ENCODE measurements at places on chromosomes 11 and 22.
A peak's percentile ranks its signal among the peaks of the same experiment; 100 is the strongest.

DNA sequence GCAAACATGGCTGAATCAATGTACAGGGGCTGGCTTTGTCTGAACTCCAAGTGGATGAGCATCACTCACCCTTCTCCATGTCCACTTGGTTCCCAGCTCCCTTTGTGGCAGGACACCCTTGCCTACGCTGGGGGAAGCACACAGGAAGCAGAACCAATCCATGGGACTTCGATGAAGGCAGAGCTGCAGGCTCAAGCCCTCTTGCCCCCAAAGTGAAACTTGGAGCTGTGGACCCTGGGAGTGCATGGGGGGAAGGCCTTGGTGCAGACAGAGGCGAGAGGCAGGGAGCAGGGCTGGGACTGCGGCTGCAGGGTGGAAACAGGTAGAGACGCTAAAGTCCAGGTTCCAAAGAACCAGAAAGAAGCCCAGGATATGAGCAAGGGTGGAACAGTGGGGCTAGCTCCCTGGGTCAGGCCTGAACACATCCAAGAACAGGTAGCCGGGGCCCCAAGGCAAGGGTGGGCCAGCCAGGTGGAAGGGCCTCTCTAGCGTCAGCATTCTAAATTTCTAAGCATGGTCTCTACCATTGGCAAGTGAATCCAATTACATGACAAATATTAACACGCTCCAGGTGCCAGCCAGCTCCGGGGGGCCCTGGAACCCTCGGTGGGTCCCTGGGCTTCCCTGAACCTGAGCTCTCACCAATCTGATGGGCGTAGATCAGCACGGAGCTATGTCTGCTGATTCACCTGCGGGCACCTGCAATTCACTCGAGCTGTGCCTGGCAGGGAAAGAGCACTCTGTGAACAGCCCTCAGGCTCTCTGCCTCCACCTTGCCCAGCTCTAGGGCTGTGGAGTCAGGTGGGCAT is 532.8 kb downstream of the BRD1 start:
- no peak for DNase-seq

GRCh38 chr11:44868455-44869421 is 81.9 kb downstream of the TP53I11 start:
- DNase-seq = no peak

- DNase-seq = no peak
These were observed 43.8 kb upstream of the JAM3 start for GRCh38 chr11:134025082-134025429.

DNA sequence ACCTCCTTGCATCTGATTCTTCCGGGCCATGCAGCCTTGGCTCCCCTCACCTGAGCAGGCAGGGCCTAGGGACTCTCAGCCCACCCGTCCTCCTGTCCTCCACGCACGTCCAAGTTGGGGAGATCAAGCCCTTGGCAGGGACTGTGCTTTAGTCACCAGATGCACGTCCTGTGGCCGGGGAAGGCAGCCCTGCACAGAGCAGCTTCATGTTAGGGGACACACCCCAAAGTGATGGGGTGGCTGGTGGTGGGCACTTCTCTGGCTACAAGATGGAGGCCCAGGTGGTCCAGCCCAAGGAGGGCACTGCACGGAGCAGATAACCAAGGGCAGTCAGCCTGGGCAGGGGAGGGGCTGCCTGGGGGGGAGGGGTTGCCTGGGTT is 1.2 kb downstream of the MUC5B start:
- no peak for DNase-seq

- DNase-seq = no peak
These were observed 15.9 kb upstream of the NFRKB start for GRCh38 chr11:129911298-129911697.

- DNase-seq = no peak
These were observed 864.3 kb downstream of the TBC1D22A start for GRCh38 chr22:47626428-47627390.

GRCh38 chr11:19478891-19479290 is 233.7 kb upstream of the NAV2 start:
- DNase-seq = no peak

DNA sequence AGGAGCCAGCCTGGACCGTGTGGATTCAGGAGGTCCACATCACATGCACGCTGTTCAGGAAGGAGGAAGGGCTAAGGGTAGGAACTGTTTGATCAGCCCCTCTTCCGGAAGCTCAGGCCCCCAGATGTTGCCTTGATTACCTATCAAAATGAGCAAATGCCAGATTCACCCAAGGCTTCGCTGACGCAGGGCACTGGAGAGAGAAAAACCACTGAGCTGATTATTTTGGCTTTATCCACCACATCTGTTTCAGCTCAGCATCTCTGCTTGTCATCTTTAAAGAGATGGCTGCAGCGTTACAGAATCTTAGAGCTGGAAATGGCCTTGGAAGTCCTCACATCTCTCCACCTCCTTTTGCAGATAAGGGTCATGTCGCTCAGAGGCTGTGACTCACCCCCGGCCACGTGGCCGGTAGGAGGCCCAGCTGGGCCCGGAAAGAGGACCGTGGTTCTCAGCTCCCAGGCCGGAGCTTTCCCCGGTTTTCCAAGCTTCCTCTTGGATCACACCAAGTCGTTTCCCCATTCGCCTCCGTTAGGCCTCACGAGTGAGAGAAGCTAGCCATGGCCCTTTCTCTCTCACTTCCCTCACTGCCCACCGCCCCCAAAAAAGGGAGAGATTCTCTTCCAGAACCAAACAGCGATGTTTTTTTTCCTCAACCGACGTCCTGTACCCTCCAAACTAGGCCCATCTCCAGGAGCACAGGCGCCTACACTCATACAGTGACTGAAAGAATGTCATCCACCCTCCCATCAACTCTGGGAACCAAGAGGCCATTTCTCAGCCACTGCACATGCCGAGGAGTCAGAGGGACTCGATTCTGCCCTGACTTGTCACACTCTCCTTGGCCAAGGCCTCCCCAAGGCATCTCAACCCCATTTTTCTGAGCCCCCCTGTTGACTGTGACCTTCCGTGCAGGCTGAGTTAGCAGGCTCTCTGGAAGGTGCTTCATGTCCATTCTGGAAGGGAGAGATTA is 37.6 kb downstream of the LIF start:
- no peak for DNase-seq

- DNase-seq = peak; percentile 68
These were observed 77.3 kb downstream of the SCN3B start for GRCh38 chr11:123577081-123577598.

DNA sequence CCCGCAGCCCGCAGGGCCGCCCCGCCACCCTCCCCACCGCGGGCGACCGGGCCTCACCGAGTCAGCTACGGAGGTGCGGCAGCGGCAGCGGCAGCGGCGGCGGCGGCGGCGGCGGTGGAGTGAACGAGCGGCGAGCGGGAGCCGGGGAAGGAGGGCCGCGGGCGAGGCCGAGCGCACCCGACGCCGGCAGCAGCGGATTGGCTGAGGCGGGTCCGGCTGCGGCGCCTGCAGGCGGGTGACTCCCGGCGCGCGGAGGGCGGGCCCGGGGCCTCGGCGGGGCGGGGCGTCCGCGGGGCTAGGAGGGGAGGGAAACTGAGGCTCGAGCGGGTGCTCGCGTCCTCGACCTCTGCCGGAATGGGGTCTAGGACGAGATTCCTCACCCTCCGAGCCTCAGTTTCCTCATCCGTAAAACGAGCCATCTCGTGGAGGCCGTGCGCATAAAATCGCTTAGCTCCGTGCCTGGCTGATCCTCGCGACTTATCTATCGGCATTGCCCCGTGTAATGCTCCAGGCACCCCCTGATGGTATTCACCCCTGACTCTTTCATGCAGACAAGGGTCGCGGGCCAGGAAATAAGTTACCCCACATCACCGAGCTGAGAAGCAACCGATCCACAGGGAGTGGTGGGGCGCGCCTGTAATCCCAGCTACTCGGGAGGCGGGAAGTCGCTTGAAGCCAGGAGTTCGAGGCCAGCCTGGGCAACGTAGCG is at the start of gene CPT1A:
CPT1A (minus strand) TSS at position 199 of the 709 bp plus-strand sequence. CDS start 26,442 bp downstream, outside the sequence.
- peak; percentile 77 for DNase-seq

DNA sequence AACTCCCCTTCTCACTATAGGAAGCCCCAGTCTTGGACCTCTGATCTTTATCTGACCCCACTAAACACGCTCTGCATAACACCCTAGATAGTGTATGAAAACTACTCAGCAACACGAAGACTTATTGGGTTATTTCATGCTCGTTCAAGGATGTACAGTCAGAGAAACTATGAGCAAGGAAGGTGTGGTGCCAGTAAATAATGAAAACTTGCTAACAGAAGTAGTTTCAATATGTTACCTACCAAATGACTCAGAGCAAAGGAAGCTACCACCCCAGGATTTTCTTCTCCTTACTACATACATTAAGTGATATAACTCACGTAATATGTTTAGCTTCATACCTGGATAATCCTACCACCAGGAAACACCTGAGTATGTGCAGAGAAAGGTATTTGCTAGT is 25.9 kb upstream of the LYVE1 start:
- no peak for DNase-seq

DNA sequence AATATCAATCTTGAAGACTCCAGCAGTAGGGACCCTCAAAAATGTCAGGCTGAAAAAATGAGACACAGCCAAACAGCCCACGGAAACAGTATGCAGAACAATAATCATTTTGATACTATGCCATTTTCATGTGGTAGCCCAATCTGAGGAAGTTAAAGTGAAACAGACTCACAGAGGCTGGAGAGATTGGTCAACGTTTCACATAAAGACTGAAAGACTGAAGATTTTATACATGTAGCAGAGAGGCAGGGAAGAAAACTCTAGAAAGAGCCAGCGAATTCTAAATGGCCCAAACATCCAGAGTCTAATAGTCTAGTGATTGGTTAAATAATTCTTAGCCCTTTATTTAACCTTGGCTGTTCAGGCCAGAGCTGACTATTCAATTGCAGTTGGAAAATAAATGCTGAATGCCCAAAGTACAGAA is 49.4 kb downstream of the MAML2 start:
- DNase-seq = peak; percentile 72

DNA sequence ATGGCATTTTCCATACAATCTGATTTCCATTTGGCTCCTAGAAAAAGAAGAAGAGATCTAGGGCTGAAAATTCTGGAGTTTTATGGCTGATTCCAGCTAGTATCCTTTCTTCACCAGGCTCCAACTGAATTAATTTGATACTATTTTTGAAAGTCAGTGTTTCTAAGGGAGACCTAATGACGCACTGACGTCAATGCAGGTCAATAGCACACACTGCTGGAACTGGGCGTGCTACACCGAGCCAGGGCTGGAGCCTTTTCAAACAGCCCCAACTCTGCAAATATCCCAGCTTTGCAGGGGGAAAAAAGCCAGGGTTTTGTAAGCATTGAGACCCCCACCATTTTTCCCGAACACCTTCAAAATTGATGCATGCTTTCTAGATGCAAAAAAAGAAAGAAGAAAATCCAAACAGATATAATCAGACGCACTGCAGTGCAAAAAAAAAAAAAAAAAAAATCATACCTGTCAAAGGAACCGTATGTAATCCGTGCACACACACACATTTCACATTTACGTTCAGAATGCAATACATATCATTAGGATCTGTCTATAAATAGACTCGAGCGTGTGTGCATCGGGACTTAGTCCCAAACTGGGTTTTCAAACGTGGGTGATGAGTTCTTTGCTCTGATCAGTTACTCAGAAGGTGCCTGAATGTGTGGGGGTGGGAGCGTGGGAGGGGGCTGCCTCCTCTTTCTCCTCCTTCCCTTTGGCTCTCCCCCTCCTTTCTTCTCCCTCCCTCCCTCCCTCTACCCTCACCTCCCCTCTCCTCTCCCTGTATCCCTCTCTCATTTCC is 124.5 kb upstream of the HSD17B12 start:
- DNase-seq = no peak

DNA sequence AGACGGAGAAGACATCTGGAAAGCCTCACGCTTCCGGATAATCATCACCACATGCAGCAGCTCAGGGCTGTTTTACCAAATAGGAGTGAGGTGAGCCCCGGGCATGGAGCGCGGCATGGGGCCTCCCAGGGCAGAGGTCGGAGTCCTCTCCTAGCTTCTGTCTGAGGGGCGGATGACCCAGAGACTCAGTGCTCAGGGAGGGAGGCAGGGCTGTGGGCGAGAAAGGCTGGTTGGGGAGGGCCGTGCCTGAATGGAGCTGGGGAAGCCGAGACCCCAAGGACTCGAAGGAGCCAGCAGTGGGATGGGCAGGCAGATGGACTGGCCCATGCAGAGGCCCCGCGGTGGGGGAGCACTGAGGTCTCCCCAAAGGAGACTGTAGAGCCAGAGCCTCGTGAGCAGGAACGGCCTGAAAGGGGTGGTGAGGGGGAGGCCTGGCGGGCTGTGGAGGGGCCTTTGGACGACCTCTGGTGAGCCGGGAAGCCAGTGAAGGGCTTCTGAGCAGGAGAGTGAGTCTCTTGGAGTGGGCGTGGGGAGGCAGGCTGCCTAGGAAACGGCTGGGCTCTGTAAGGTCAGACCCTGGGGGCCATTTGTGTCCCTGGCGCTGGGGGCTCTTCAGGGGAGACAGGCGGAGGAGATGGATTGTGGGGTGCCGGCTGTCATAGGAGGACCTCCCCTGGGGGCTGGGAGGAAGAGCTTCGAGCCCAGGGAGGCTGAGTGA is 24.7 kb upstream of the PANX2 start:
- DNase-seq = no peak

DNA sequence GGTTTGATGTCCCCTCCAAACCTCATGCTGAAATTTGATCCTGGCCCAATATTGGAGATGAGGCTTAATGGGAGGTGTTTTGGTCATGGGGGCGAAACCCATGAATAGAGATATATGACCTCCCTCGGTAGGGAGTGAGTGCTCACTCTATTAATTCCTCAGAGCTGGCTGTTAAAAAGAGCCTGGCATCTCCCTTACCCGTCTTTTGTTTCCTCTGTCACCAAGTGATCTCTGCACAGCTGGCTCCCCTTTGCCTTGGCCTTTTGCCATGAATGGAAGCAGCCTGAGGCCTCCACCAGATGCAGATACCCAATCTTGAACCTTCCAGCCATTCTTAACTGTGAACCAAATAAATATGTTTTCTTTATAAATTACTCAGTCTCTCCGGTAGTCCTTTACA is 4.5 kb upstream of the CCDC81 start:
- no peak for DNase-seq

- DNase-seq = no peak
These were observed 1.6 kb downstream of the DEAF1 start for GRCh38 chr11:693415-693831.

DNA sequence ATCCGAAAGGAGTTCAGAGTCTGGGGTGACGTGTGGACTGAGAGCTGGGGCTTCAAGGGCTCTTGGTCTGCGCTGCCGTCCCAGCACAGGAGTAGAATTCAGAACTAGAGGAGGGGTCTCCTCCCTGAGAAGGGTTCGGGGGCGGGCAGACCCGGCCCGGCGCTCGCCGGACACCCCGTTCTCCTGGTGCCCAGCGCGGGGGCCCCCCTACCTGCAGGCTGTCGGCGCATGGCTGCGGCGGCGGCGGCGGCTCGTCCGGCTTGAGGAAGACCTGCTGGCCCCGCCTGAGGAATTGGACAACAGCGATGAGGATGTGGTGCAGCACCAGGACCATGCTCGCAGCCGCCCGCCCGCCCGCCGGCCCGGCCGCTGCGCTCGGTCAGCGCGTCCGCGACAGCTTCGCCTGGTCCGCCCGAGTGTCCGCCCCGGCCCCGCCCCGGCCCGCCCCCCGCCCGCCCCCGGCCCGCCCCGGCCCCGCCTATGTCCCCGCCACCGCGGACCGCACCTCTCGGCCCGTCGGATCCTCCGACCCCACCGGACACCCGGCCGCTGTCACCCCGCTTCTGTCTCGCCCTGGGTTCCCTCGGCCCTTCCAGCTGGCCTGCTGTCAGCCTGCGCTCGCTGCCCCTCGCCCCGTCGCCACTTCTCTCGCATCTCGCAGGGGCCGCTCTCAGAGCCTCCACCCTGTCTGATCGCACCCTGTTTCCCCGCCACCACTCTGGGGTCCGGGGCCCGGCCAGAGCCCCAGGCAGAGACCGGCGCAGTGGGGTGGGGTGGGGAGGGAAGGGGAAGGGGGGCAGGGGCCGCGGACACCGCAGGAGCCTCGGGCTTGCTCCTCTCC is 32.0 kb downstream of the PDE2A start:
- no peak for DNase-seq

All from GM12865 (cell line).